ENCODE measurements at places on chromosomes 5 and 9. TPM values are rescaled to one million over a fixed set of nuclear protein-coding genes. Genes with fewer than 3 reads are reported as not detected.

FREM1 gene
- total RNA-seq = not detected

PCDHA7 gene
- 0.08 TPM for total RNA-seq

COL15A1 gene
- 0.36 TPM for total RNA-seq

FGF18 gene
- total RNA-seq = 0.25 TPM

SHC3 gene
- 0.80 TPM for total RNA-seq
